ENCODE measurements at places on chromosomes 5 and 9.

- no peak for DNase-seq
Measured at GRCh38 chr9:129482521-129483414, 138.1 kb downstream of the C9orf50 start.

DNA sequence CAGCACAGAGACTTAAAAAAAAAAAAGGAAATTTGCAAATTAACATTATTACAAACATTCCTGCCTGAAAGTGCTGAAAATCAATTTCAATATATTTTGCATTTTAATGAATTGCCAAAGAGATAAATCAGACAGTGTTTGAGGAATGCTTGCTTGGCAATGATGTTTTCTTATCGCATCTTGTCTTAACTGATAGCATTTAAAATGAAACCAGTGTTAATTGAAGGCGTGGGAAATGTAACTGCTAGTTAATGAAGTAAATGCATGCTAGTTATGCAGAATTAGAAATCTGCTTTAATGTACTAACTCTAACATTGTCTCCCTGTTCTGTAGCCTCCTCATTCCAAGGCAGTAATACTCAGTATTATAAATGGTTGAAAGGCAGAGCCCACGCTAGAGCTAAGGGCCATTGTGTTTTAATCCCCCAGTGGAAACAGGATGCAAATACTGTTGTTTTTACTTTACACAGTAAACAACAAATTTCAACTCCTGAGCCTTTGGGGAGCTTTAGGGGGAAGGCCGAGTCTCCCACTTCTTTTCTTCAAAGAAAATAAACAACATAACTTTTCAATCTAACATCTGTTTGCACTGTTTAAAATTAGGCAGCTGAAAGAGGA is 586.9 kb downstream of the TLE4 start:
- DNase-seq, result no peak

GRCh38 chr5:170863646-170864045 is 1.8 kb downstream of the RANBP17 start:
- DNase-seq, result no peak

- DNase-seq, result no peak
Measured at GRCh38 chr5:34663771-34664496, 7.8 kb downstream of the RAI14 start.

GRCh38 chr9:131706608-131706970 is 33.3 kb downstream of the RAPGEF1 start:
- no peak for DNase-seq

- no peak for DNase-seq
Measured at GRCh38 chr5:177545487-177546257, 8.7 kb downstream of the FAM193B start.

DNA sequence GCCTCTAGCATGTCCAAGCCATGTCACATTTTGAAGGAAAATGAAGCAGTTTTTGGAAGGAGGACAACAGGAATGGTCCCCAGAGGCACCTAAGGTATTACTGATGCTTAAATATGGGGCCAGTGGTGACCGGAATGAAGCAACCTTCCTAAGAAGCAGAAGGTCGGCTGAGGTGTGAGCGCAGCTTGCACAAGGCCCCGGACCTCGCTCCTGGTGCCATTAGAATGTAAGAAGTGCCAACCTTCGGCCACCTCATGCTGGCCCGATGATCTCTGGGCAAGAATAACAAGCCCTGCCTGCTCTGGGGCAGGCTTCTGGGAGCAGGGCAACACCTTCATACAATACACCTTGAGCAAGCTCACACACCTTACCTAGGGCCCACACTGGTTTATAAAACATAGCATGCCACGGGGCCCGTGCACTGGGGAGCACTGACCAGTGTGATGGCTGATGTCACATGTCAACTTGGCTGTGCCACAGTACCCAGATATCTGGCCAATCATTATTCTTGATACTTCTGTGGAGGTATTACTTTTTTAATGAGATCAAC is 21.9 kb downstream of the SEMA4D start:
- no peak for DNase-seq

DNA sequence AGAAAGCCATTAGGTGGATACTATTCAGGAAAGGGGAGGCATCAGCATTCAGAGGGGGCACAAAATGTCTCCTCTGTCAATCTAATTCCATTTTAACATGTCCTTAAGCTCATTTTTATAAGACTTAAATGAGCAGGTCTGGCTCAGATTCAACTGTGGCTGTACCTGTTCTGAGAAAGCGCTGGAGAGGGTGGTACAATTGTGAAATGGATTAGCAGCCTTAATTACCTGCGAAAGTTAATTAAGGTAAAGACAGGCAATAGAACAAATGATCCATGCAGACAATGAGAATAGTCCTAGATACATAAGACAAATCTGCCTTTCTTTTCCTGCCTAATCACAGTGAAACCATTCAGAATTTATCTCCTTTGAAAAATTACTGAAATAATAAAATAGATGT is 96.2 kb downstream of the TAF11L14 start:
- no peak for DNase-seq

GRCh38 chr5:138573949-138574670 is 1.1 kb downstream of the HSPA9 start:
- DNase-seq, result no peak

All from effector memory CD4-positive, alpha-beta T cell (primary cell).